Stimulated activated CD8-positive, alpha-beta memory T cell treated with anti-CD3 and anti-CD28 coated beads, Interleukin-7, amount 100 ng/mL, for 1 hour (primary cell): ENCODE measurements at places on chromosomes 13 and 19.

DNA sequence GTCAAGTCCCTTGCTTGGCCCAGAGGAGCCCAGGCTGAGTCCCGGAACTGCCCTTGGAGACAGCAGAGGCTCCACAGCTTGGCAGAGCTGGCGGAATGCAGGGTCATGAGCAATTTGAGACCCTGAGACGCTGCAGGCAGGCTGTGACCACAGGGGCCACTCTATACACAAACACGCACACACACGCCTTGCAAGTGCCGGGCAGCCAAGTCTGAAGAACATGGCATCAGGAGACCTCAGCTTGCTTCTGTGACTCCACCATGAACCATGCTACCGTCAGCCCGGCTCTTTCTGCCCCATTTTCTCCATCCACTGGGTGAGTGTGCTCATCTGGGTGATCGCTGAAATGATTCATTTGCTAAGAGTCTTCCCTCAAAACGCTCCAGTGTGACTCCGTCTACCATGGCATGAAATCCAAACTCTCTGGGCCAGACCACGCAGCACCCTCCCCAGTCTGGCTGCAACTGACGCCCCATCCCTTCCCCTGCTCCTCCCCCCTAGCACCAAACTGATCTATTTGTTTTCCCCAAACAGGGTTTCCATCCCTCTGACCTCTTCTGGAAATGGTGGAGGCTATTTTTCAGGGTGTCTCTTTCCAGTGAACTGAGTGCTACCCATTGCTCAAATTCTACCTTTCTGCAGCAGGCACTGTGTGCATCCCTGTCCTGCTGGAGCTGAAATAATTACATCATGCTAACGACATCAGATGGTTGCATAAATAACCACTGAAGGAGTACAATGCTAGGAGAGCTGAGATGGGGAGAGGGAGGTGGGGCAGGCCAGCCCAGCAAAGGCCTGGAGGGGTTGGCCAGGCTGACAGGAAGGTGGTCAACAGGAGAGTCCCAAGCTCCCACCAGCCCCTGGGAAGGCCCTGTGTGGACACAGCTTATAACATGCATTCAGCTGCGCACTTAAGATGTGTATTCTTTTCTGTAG lies 3.1 kb downstream of the CARS2 start:
- no peak for DNase-seq

GRCh38 chr19:56637976-56638555 lies 4.9 kb upstream of the SMIM17 start:
- no peak for DNase-seq

DNA sequence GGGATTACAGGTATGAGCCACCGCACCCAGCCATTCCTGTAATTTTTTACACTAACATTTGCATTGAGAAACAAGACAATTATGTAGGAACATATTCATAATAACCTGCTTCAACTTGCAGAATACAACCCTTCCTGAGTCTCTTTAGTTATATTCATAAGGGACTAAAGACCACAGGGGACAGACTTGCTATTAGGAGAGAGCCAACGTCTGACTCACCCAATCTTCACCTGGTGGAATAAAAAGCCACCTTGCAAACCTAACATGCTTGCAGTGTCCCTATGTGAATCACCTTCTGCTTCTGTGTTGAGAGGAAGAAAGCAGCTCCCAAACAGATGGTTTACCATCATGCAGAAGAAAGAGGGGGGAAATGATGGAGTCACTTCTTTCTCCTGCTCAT lies 456.1 kb downstream of the PCDH9 start:
- no peak for DNase-seq

- DNase-seq: no peak
These were observed 16.0 kb downstream of the KLF2 start for GRCh38 chr19:16340654-16341053.

DNA sequence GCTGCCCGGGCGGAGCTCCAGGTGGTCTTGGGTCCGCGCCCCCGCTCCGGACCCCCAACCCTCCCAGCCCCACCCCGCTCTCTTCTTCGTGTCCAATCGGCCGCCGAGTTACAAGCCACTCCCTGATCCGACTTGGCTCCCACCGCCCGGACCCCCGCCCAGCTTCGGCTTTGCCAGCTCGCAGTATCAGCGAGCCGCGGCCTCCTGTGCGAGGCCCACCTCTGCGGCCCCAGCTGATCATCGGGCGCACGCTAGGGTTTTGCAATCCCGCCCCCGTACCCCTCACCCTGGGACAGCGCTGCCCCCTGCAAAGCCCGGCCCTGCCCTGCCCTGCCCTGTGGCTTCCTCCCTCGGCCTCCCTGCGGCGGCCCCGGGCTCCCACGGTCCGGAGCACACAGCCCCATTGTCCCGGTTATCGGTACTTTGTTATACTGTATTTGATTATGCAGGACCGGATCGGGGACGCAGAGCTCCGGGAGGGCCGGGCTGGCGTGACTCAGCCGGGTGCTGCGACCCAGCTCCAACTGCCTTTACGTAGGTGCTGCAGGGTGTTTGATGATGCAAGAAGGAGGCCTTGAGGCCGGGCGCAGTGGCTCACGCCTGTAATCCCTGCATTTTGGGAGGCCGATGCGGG lies 598 bp upstream of the LPAR2 start:
- DNase-seq: no peak

DNA sequence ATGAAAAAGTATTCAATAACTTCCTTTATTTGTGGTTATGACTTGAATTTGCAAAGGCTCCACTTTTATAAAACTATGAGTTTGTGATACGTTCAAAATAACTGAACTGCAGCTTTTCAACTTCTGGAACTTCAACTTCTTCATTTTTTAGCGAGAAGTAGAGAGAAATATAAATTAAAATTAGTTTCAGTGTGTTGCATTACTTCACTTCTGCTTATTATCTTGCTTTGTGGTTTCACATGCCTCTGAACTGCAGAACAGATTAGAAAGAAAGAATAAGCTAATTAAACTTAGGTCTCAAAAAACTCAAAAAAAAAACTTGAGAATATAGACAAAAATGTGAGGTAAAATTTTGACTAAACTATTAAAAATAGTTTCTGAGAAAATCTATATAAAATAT lies 1073.4 kb downstream of the PCDH17 start:
- DNase-seq: no peak

DNA sequence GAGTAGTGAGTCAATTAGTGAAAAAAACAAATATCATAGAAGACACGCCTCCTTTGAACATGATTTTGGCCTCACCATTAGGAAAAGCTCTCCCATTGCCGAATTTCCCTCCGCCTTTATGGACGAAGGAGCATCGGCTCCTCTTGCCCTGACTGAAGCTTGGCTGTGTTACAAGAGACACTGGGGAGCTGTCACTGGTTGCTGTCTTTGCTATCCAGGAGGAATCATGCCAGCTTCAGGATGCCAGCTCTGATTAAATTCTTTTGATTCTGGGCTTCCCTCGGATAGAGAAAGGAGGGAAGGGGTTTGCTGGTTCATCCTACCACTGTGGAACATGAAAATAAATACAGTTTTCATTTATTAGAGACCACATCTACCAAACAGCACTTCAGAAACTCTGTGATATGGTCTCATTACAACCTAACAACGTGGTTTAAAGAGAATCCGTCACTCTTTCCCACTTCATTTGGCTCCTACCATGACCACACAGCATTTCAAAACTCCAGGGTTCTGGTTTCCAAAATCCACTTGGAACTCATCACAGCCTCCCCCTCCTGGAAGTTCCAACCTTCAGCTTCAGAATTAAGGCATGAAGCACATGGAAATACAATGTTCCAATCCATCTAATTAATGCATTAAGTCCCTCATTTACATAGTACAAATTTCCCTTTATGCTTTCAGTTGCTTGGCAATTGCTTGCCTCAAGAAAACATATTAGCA lies 446.0 kb downstream of the EFNB2 start:
- no peak for DNase-seq

GRCh38 chr13:93726173-93726957 lies 499.8 kb downstream of the GPC6 start:
- DNase-seq: no peak

GRCh38 chr13:113862931-113863523 lies 849 bp downstream of the GAS6 start:
- no peak for DNase-seq

GRCh38 chr13:75417656-75418055 lies 64.3 kb downstream of the TBC1D4 start:
- DNase-seq: no peak

- DNase-seq: no peak
These were observed 4.9 kb downstream of the ZNF506 start for GRCh38 chr19:19816679-19817078.

DNA sequence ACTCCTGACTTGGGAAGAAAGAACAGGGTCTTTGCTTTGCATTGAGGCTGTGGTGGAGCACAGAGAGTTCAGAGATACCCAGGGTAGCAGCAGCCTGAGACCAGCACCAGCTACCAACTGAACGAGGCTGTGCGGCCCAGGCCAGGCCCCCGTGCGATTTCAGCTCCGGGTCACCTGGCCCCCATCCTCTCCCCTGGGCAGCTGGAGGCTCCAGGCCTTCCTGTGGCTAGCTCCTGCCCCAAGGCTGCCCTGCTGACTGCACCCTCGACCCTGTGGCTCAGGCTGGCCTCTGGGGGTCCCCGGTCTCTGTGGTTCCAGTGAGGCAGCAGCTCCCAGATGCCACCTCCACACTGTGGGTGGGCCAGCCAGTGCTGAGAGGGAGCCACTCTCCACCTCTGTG lies 52.8 kb downstream of the MCF2L start:
- DNase-seq: no peak

DNA sequence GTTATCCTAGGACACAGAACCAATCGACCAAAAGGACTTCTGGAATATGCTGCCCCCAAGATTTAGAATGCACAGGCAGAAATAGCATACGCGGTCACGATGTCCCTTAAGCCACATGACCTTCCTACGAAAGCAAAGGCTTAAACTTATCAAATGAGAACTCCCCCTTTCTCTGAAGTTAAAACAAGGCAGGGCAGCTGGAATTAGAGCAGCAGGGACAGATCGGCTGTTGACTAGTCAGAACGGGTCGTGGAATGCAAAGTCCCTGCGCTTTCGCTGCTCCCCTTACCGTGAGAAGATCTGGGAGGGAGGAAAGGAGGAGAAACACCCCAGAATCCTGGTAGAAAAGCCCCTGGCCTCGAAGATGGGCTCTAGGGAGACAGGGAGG lies 799 bp upstream of the USPL1 start:
- DNase-seq: peak; percentile 9

- no peak for DNase-seq
These were observed 67.9 kb downstream of the EFNB2 start for GRCh38 chr13:106467427-106468122.

DNA sequence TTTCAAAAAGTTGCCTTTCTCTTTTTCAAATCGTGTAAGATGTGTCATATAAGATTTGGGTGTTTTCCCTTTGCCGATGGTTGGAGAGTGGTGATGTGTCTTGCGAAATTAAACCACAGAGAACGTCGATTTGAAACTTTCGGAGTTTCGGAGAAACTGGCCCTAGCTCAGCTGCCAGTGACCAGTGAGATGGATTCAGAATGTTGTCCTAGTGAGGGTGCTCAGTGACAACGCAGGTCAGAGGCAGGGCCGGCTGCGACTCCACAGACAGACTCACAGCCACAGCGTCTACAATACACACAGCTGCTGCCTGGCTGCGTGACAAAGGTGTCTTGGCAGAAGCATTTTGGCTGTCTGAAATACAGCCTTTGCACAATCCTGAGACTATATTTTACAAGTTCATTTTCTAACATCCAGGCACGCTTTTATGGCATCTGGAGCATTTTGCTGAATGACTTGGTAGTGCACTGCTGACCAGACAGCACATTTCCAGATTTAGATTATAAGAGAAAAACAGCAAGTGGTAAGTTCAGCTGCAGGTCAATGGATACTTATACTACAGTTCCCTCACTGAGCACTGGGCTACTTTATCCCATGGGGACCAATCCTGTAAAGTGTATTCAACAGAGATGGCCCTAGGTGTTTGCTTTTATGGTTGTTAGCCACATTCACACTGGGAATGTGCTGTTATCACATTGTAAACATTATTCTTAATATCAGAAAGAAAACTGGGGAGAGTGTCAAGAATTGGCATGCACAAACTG lies 207.5 kb downstream of the KCNRG start:
- DNase-seq: no peak

DNA sequence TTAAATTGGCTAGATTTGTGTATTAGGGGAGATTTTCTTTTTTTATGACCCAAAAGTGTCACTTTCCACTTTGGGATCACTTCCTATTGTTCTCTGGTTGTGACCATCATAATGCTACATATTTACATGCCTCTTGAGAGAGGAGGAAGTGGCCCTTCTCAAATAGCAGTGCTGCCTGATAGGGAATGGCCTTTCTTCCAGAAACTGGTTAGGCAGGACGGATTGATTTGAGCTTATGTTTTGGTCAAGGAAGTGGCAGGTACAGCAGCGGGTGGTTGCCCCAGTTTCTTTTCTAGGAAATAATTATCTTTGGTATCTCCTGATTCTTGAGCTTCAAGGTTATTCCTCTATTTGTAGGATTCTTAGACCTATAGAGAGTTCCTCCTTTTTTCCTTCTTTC lies 21.9 kb upstream of the WTIP start:
- DNase-seq: no peak

DNA sequence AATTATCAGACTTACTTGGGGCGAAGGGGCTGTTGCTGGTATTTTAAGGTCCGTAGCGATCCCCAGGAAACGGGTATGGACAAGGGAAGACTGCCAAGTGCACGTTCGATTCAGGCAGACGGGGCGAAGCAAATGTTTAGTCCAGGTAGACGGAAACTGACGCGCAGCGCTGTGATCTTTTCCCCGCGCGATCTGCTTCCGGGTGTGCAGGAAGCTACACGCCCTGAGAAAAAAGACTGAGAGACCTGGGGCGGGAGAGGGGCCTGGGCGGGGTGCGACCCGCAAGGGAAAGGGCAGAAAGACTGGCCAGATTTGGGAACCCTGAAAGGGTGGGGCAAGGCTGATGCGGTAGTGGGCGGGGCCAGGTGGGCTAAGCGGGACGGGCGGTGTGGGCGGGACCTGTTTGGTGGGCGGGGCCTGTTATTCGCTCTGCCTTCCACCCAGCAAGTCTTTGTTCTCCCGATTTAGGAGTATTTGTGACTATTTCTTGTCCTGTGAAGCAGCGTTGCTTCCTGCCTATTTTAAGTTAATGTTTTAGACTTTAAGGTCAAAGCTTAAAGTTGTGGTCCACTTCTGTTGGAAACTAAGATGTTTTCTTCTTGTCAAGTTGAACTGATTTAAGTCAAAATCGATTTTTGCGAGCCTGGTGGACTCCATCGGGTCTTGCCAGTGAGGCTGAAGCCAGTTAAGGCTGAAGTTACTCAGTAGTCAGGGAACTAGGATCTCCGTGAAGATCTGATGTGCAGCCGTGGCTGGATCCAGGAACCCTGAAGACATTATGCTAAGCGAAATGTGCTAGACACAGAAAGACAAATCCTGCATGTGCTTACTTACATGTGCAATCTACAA lies at the start of gene ZNF836:
Gene ZNF836 (minus strand): TSS at position 301 of the 849 bp plus-strand sequence. CDS start 3,549 bp downstream, outside the sequence.
- DNase-seq: peak; percentile 77

- DNase-seq: no peak
These were observed 97.4 kb downstream of the FREM2 start for GRCh38 chr13:38784036-38784880.

DNA sequence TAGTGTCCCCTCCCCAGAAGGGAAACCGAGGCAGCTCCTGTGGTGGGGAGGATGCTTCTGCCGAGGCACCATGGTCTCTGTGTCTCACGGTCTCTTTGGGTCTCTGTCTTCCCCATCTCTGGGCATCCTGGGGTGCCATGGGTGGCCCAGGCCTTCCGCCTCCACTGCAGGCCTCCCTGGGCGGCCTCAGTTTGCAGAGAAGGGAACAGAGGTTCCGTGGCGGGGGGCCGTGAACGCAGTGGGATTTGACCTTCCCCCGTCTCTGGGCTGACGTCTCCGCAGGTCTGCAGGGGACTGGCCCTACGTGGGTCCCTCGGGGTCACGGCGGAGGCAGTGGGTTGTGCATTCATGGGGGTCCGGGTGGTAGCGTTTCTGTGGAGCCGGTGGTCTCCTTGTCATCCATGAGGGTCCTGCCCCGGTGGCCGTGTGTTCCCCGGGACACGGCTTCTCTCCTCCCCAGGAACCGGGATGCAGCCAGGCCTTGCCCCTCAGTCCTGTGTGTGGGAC lies 4.6 kb downstream of the EFNA2 start:
- DNase-seq: no peak
